ENCODE measurements at places on chromosomes 7 and 10.

GRCh38 chr7:16919440-16919839 lies 37.7 kb upstream of the AGR3 start:
- DNase-seq: no peak

DNA sequence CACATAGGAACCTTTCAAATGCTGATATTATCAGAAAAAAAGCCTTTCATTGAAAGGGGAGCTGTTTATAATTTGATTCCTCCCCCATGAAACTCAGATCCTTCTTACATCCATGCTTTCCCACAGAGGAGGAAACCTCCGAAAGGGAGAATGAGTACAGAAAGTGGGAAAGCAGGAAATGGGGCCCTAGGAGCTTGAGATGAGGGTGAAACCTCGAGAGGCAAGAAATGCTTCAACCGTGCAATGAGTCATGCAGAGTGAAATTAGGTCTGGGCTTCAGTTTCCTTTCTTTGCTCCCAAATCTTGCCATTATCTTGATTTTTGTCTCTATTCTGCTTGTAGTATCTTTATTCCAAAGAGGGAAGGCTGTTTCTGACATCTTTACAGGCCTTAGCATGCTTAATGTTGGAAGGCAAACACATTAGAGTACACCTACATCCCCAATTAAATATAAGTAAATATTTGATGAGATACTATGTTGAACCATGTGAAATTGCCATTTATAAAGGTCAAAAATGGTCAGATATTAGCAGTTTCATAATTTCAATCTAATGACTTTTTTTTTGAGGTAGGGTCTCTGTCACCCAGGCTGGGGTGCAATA lies 79.1 kb downstream of the NAMPT start:
- no peak for DNase-seq

- DNase-seq: no peak
Observed at GRCh38 chr7:144588559-144589051, 185.1 kb upstream of the NOBOX start.

DNA sequence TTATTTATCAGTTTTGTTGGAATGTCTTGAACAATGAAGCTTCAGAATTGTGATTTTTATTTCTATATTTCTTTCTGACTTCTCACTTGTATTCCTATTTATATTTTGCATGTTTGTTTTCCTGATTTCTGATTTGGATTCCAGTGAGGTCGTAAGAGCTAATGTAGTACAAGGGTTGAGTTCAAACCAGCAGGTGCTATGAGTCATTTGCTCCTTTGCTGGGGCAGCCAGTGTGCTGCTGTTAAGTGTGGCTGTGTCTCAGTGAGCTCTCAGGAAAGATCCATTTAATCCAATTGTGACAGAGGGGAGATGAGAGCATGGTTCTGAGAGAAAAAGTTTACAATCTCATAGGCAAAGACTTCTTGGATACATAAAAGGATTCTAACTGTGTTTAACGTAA lies 48.6 kb downstream of the MCU start:
- DNase-seq: no peak

DNA sequence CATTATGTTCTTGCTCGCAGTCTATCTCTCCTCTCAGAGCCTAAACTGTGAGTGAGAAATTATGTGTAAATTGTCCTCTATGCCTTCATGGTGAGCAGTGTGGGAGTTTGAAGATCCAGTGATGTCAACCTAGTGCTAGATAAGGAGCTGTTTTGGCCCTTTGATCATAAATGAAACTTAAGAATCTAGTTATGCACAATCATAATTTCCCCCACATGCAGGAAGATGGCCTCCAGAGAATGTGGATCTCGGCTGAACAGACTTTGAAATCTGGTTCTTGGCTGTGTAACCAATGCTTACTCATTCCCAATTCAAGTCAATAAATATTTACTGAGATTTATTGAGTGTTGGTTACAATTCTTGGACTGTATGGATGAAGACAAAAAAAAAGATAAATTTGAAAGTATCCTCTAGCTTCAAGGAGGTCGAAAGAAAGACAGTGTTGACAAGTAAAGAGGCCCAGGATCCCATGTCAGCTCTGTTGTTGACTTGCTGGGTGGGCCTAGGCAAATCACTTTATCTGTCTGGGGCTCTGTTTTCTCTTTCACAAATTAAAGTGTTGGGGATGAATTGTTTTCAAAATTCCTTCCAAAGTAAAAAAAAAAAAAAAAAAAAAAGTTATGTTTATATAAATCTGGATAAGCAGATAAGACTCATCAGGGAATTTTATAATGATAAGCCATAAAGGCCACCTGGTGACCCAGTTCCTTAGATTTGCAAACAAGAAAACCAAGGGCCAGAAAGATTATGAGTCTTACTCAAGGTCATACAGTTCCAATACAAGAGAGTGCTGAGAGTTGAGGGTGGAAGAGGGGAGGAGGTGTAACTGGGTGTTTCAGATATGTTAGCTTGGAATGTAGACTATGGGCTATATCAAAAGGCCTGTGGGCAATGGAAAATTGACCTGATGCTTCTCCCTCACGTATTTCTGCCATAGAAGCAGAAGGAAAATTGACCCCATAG lies 969.9 kb downstream of the KCNMA1 start:
- DNase-seq: no peak

- DNase-seq: no peak
Observed at GRCh38 chr10:792792-793100, 103.3 kb upstream of the DIP2C start.

GRCh38 chr7:41002741-41003610 lies 699.9 kb downstream of the INHBA start:
- peak; percentile 13 for DNase-seq

DNA sequence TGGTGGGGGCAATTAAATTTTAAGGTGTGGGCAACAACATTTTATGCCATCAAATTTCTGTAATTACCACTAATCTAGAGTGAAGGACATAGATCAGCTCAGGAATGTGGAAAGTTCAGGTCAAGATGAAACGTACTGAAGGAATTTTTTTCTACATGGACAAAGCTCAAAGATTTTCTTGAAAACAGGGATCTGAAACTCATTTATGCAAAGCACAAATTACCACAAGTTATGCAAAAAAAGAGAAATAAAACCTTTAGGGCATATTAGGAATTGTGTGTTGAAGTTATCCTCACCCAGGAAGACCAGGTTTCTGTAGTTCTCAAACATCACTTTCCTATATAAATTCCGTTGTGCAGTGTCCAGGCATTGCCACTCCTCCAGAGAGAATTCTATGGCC lies 18.9 kb downstream of the ZNF680 start:
- no peak for DNase-seq

DNA sequence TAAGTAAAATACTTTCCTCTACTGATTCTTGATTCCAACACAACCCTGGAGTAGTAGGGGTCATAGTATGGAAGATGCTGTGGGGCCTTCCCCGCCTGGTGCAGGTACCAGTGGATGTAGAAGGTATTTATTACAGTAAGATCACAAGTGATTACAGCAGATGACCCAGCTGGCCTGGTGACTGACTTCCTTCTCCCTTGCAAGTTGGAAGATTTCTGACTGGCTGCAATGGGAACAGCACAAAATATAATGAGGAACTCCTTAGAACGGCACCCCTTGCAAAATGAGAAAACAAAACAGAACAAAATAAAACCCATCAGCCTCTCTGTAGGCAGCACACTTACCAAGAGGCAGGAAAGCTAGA lies 61.7 kb upstream of the TARP start:
- no peak for DNase-seq

DNA sequence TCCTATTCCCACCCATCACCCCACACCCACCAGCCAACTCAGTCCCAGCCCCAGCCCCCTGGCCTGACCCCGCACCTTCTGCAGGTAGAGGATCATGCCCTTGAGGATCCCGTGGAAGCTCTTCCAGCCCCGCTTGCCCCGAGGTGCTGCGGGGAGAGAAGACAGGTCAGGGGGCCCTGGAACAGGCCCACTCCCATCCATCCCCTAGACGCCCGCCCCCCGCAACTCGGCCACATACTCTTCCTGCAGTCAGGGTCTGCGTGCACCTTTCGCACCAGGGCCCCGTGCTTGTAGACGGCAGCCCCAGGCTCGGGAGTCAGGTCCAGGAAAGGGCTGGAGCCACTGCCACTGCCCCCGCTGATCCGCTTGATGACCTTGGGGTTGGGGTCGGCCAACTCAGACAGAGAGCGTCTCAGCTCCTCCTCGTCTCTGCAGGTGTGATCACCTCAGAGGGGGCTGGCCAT lies 9.6 kb downstream of the NFKB2 start:
- DNase-seq: no peak

GRCh38 chr10:103630156-103630555 lies 136.7 kb downstream of the NEURL1 start:
- DNase-seq: no peak

- DNase-seq: no peak
Observed at GRCh38 chr10:129643266-129643665, 176.2 kb downstream of the MGMT start.

DNA sequence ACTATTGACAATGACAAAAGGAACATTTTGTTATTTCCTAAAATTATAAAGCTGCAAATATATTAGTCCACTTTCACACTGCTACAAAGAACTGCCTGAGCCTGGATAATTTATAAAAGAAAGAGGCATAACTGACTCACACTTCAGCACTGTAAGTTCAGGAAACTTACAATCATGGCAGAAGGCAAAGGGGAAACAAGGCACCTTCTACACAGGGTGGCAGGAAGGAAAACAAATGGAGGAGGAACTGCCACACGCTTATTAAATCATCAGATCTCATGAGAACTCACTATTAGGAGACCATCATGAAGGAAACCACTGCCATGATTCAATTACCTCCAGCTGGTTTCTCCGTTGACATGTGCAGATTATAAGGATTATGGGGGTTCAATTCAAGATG lies 203.1 kb downstream of the TPK1 start:
- no peak for DNase-seq

Data from activated T-helper 2 cell treated with anti-CD3 and anti-CD28 coated beads, Interferon-gamma antibody, Interleukin-2, Interleukin-4, amounts not matched to agents 10 μg/mL and 5 μg/mL and 100 μg/mL, durations not matched to agents 14 hours and 24 hours and 36 hours (primary cell).